ENCODE measurements at places on chromosomes 7 and 10.
A peak's percentile ranks its signal among the peaks of the same experiment; 100 is the strongest.

DNA sequence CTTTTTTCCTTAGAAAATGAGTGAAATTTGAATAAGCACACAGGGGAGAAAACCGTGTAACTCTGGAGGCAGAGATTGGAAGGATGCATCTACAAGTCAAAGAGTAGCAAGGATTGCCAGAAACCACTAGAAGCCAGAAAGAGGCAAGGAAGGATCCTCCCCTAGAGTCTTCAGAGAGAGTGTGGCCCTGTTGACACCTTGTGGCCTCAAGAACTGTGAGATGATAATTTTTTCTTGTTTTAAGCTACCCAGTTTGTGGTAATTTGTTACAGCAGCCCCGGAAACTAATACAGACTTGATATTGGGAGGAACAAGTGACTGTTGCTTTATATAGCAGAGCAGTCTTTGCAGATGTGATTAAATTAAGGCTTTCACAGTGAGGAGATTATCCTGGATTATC, 3.6 kb upstream of the GIMAP7 start:
- DNase-seq, result no peak

GRCh38 chr10:90461437-90462155, 396.2 kb downstream of the HTR7 start:
- DNase-seq, result no peak

- DNase-seq, result peak; percentile 68
These were observed 159.8 kb downstream of the PIP4K2A start for GRCh38 chr10:22554461-22555182.

GRCh38 chr10:23331567-23332301, 12.9 kb downstream of the C10orf67 start:
- no peak for DNase-seq

GRCh38 chr10:132737390-132738048, 48.4 kb downstream of the NKX6-2 start:
- DNase-seq, result no peak

DNA sequence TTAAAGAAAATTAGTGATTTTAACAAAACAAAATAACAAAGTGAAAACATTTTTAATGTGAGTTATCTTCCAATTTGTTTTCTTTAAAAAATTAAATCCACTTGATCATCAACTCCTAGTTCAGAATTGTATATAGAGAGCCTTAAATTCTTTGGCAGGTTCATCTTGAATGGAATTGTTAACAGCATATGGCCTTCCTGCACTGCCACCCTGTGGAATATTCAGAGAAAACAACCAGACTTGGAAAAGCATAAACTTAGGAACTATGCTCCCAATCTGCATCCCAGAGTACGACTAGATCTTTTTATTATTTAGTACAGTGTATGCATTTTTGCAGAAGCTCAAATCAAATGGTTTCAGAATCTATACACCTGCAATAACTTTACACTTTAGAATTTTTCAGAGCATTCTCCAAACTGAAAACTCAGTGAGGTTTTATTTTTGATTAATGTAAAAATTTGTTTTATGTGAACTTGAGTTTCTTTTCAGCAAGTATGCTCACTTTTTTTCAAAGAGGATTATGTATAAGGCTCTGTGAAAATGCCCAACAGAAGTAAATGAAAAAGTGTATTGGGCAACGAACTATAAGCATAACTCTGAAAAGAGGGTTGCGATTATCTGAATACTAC, 44.9 kb upstream of the ANK3 start:
- no peak for DNase-seq

GRCh38 chr10:38038932-38039245, 28.4 kb downstream of the ZNF33A start:
- no peak for DNase-seq

GRCh38 chr10:129288999-129289584, 177.9 kb upstream of the MGMT start:
- no peak for DNase-seq

DNA sequence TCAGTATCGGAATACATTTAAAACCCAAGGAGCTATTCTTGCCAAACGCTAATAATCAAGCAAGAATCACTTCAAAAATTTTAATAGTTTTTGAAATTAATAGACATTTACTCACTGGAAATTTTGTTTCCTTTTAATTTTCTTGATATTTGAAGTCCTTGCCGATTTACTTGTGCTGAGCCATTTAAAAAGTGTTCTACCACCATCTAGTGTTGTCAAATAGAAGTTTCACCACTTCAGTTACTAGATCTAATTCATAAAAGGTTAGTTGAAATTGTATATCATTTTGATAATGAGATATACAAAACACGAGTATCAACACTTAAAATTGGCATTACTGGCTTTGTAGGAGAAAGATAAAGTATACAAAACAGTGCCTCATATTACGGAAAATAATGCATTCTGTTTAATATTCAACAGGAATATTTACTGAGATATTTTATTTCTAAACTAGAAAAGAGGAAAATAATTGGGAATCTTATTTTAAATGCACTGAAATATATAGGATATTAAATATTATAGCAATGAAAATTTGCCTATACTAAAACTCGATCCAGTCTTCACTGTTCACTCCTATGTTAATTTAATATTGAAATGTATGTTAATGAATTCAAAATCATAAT, 664.8 kb upstream of the SEMA3D start:
- peak; percentile 29 for DNase-seq

- DNase-seq, result no peak
These were observed 30.8 kb downstream of the SH2B2 start for GRCh38 chr7:102317231-102318059.

- DNase-seq, result no peak
These were observed 2.4 kb downstream of the ADCK2 start for GRCh38 chr7:140674899-140675701.

- DNase-seq, result no peak
These were observed 44.2 kb upstream of the GPR26 start for GRCh38 chr10:123621916-123622315.

GRCh38 chr10:23912884-23913404, 296.0 kb upstream of the KIAA1217 start:
- DNase-seq, result no peak

- no peak for DNase-seq
These were observed 50.7 kb upstream of the RHEB start for GRCh38 chr7:151570366-151570915.

DNA sequence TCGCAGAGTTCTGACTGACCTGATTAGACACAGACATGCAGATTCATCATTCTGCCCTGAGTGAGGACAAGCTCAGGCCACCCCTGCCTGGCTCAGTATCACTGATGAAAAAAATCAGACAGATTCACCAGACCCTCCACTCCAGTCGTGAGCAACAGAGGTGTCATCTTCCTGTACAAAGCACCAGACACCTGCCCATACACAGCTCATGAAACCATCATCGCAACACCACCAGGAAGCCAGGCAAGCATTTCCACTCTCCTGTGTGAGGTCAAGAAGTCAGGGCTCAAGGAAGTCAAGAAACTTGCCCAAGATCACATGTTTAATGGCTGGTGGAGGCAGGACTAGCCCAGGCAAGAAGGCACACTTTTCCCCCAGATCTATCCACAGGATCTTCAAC, 163.0 kb downstream of the CALN1 start:
- no peak for DNase-seq

GRCh38 chr10:33145451-33146188, 187.6 kb upstream of the ITGB1 start:
- DNase-seq, result no peak

- no peak for DNase-seq
These were observed 50.2 kb upstream of the UBN2 start for GRCh38 chr7:139180700-139181311.

- no peak for DNase-seq
These were observed 97.6 kb downstream of the NRP1 start for GRCh38 chr10:33236916-33237315.

DNA sequence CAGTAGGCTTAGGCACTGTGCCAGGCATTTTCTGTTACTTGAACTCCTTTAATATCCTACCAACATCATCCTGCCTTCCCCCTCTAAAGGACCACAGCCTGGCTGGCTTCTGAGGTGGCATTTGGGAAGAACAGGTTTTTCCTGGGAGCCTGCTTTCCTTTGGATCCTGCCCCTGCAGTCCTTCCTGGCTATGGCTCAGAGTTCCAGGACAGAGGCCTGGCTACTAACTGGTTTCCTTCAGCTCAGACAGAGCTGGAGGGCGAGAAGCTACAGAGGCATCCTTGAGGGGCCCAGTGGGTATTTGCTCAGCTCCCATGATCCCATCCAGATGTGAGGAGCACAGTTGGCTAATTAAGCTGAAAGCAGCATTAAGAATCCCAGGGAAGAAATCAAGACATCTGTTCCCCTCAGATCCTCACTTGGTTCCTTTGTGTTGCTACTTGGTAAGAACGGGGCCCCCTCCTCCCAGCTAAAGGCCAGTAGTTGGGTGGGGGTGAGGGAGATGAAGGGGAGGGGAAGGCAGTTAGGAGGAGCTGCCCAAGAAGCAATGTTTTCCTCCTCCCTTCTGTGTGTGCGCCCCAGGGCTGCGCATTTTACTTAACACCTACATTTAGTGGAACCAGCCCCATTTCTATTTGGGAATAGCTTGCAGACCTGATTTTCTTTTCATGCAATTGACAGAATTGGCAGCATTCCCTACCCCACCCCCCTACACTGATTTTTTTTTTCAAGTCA, 142.6 kb upstream of the SORCS3 start:
- no peak for DNase-seq

DNA sequence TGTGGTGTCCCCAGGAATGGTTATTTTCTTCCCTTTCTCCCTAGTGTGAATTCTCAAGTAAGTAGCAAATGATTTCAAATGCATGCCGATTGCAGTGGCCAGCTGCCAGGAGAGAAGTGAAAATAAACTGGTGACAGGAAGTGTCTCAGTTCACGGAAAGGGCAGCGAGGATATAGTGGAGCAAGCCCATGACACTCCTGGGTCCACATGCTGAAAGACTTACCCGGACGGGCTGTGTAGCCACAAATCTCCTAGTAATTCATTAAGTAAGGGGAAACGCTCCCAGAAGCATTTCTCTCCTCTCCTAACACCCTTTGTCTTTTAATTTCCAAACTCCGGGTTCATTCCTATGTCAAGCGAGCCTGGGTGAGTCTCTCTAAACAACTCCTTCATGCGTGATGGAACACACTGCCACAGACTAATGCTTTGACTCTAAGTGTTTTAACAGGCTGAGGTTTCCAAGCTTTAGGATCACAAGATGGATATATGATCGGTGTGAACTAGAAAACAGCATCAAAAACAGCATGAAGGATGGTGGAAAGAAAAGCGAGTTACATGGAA, 125.6 kb downstream of the CYP26A1 start:
- DNase-seq, result no peak

DNA sequence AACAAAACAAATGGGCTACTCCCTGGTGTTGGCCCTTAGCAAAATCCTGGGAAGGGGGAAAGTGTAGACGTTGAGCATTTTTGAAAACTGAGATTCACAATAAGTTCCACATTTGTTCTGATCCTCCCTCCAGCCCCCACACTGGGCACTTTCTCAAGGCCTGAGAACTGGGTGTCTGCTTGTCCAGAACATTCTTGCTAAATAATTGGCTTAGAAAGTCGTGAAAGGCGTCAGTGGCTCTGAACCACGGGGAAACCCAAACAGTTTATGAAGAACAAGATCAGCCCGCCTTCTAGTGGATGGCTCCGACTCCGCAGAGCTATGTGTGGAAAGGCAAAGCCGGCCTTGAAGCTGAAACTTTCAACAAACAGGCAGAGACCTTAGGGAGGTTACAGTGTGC, 370.1 kb downstream of the PRPF18 start:
- DNase-seq, result peak; percentile 58

GRCh38 chr7:127885222-127885772, 145.9 kb downstream of the LRRC4 start:
- no peak for DNase-seq

GRCh38 chr10:11088709-11089108, 71.0 kb downstream of the CELF2 start:
- no peak for DNase-seq

DNA sequence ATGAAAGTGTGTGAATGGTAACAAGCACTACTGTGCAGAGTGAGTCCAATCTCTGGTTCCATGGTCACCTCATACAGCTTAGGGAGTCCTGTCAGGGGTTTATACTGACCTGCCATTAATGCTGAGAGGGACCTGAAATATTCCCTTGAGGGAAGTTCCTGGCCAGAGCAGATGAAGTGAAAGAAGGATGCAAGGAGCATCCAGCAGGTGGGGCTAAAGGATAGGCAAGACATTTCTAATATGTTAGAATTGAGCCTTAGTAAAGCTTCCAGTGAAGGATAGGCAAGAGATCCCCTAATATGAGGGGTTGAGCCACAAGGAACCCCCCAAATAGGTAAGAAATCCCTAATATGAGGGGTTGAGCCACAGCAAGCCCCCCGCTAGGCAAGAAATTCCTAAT, 25.5 kb upstream of the FAM221A start:
- DNase-seq, result no peak

DNA sequence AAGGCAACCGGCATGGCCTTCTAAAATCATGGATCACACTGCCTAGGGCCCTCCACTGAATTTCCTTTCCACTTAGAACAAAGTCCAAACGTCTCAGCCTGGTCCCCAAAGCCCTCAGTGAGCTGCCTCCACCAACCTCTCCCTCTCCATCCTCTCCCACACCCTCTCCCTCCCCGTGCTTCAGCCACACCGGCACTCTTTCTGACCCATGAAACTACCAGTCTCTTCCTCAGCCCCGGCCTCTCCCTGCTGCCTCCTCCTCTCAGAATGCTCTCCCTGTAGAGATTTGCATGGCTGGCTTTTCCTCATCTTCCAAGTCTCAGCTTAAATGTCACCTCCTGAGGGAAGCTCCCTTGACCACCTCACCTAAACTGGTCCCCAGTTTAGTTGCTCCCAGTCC, 219.0 kb upstream of the ZMIZ1 start:
- no peak for DNase-seq

- no peak for DNase-seq
These were observed 774 bp downstream of the TUBGCP2 start for GRCh38 chr10:133307776-133308420.

DNA sequence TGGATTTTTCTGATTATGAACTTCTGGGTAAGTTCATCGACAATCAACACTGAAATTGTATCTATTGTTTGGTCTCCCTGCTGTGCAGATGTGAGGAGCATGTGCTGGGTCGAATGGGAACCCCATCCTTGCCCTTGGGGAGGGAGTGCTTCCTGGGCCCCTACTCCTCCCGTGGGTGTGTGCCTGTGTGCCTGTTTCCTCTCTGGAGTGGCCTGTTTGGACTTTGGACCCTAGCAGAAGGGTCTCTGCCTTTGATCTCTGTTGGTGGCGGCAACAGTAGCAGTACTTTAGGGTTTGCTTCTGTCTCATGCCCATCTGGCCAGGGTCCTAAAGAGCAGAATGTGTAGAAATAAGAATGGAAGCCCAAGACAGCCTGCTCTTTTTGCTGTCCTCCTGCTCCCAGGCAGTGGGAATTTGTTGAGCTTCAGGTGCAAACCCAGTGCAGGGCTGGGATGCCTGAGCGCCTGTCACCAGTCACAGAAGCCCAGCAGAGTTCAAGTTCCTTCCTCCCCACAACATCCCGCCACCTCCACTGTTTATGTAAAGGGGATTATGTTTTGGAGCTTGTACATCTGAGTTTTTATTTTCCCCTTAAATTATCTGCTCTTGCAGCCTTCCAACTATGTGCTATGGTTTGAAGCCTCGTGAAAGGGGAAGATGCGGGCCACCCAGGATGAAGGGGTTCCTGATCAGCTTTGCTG, 1.5 kb upstream of the TACR2 start:
- no peak for DNase-seq

- no peak for DNase-seq
These were observed 17.0 kb downstream of the ZDHHC6 start for GRCh38 chr10:112429654-112430230.

GRCh38 chr10:104449391-104449790, 95.8 kb downstream of the CFAP58 start:
- DNase-seq, result no peak

All from AG04450 (cell line).